Right lobe of liver (tissue), 6 donors: ENCODE measurements at places on chromosomes 3 and 15. TPM values are rescaled to one million over a fixed set of nuclear protein-coding genes. Genes with fewer than 3 reads are reported as not detected.

Gene C2CD4A
- 0.53 TPM for total RNA-seq

GRCh38 chr3:23202203-23202920, 765 bp upstream of the UBE2E2 start:
- peak overlapping the region; percentile 90 for H3K4me3 ChIP-seq
- peak overlapping the region; percentile 7 for H3K27ac ChIP-seq
- no peak for DNase-seq
- H3K36me3 ChIP-seq: no peaks in the 10 kb centered on the region
- no peaks in the 10 kb centered on the region for H3K27me3 ChIP-seq
- no peaks in the 10 kb centered on the region for H3K4me1 ChIP-seq

DNA sequence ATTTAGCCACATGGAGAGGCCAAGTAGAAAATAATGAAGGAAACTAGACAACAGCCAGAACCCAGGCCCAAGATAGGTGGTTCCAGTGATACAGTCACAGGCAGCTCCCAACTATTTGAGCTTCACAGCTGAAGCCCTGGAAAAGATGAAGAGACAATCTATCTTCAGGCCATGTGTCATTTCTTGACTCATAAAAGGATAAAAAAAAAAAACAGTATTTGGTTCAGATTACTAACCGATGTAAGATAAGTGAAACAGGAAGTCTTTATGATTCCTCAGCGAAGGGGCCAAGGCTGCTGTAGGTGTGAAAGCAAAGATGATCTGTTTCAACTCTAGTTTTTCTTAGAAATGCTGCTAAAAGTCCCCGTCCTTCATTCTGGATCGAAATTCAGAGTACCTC, 394.6 kb downstream of the ZNF385D start:
- H3K27ac ChIP-seq: no peak overlapping the region
- DNase-seq: no peak
- no peaks in the 10 kb centered on the region for H3K4me1 ChIP-seq
- H3K4me3 ChIP-seq: no peak overlapping the region

- no peaks in the 10 kb centered on the region for H3K27me3 ChIP-seq
- no peak overlapping the region for H3K27ac ChIP-seq
- DNase-seq: no peak
Measured at GRCh38 chr15:34006381-34006780, 32.6 kb downstream of the AVEN start.

GRCh38 chr15:71424765-71425164, 309.5 kb downstream of the THSD4 start:
- H3K27me3 ChIP-seq: no peaks in the 10 kb centered on the region
- no peak overlapping the region for H3K4me3 ChIP-seq
- H3K4me1 ChIP-seq: no peaks in the 10 kb centered on the region
- no peak overlapping the region for H3K27ac ChIP-seq
- no peak for DNase-seq

- no peak overlapping the region for H3K4me3 ChIP-seq
- DNase-seq: no peak
- no peak overlapping the region for H3K27ac ChIP-seq
Measured at GRCh38 chr15:78841376-78841706, 30.1 kb upstream of the ADAMTS7 start.

GRCh38 chr3:19775765-19776164, 158.3 kb downstream of the EFHB start:
- no peak overlapping the region for H3K27ac ChIP-seq
- no peak overlapping the region for H3K4me3 ChIP-seq
- no peaks in the 10 kb centered on the region for H3K36me3 ChIP-seq

GRCh38 chr3:140203510-140203909, 268.5 kb downstream of the CLSTN2 start:
- no peaks in the 10 kb centered on the region for H3K4me1 ChIP-seq
- H3K4me3 ChIP-seq: no peak overlapping the region
- DNase-seq: no peak
- H3K36me3 ChIP-seq: no peaks in the 10 kb centered on the region
- no peaks in the 10 kb centered on the region for H3K27me3 ChIP-seq
